ENCODE measurements at places on chromosomes 7 and 10.

DNA sequence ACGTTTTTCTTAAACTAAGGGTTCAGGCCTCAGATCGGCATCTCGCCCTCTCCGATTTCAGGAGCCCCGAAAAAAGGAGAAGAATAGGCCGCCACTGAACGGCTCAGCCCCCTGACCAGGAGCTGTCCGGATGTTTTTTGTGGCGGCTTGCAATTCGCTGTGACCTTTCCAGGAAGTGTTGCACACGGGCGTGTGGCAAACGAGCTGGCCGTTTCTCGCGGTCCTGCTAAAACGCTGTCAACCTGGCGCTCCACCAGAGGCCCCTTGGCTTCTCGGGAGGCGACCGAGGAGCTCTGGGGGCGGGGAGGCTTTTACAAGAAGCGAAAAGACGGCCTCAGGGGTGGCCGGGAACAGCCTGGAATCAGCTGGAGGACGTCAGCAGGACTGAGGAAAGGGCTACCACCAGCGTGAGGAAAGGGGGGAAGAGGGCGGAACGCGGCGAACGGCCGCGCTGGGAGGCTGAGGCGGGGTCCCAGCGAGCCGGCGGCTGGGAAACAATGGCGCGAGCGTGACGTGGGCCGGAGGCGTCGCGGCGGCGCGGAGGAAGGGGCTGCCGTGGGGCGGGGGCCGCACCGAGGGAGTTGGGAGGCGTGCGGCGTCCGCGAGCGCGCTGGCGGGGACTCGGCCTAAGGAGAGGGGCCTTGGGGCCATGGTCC, 493 bp downstream of the NT5C2 start:
- DNase-seq, result peak; percentile 31

DNA sequence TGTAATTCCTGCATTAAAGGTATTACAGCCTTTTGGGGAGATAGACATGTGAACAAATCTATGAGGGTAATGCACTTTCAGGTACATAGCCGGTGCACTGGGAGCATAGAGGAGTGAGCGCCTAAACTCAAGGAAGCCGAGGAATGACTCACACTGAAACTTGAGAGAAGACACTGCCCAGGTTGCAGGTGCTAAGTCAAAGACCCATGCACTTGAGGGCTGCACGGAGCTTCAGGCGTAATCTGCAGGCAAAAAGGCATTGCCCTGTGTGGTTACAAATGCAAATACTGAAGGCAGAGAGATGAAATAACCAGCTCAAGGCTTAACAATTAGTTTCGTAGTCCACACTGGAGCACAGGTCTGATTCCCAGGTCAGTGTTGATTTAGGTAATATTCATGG, 51.0 kb upstream of the OSBPL3 start:
- DNase-seq, result no peak

- no peak for DNase-seq
Measured at GRCh38 chr10:44650691-44651661, 260.2 kb upstream of the TMEM72 start.

GRCh38 chr7:155725006-155725355, 80.5 kb downstream of the RBM33 start:
- DNase-seq, result no peak

DNA sequence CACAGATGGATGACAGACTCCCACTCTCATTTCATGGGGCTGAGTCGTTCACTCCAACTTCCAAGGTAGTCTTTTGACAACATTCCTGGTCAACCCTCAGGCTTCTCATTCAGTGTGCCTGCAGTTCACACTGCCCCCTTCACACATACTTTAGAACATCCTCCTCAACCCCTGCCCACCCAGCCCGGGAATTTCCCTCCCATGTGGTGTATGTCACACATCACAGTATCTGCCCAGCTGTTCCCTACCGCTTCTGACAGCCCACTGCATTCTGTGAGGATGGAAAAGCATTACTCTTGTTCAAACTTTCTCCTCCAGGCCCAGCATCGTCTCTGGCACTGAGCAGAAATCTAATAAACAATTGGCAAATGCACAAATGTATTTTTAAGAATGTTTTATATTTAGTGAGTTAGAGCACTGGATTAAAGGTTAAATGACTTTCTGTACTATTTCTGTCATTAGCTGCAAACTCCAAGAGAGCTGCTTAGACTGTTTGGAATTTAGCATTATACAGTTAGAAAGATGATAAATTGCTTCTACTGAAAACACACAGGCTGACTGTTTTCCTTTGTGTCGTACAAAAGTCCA, 110.4 kb downstream of the SFMBT2 start:
- no peak for DNase-seq

DNA sequence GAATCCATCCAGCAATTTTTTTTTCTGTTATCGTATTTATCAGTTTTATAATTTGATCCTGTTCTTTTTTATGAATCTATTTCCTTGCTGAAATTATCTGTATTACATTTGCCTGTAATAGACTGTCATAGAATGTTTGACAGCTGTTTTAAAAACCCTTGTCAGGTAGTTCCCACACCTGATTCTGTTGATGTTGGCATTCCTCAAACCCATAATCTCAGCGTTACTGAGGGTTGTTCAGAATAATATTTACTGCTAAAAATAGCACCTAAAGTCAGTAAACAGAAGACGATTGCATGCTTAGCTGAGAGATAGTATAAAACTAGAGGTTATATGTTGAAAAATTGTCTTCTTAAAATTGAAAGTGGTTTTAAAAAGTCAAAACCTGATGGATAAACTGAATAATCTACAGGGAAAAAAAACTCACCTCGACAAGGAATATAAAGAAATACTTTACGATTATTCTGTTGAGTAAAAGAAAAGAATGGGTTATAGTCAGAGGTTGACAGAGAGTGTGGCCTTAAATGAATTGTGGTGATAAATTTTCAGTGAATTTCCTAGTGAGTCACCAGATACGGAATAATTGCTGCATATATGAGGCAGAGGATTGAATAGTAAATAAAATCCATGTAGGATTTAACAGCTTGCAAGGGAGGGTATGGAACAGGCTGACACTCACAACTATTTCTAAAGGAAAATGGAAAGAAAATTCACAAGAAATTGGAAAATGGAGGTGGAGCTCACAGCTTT, 824.1 kb upstream of the IGFBP3 start:
- DNase-seq, result no peak

DNA sequence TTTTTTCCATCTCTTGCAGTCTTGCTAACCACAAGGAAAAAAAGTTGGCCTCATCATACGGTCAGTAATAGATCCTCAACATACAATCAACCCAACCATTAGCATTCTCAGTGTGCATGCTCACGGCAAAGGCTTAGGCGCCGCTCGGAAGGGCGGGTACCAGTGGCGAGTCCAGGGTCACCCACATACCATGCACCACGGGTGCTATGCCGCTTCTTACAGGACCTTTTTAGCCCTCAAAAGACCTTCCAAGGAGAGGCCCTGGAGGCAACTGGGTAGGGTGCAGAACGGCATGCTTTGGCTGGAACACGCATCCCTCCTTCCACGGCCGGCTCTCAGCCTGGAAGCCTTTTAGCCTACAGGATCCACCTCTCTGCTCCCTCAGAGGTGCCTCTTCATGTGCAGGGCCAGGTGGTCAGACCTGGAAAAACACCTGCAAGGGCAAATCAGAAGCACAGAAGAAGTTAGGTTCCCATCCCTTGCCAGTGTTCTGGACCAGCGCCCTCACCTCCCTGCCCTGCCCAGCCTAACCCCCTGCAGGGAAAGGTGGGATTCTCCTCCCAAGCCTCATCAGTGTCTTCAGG, 5.8 kb downstream of the KLF6 start:
- DNase-seq, result no peak

DNA sequence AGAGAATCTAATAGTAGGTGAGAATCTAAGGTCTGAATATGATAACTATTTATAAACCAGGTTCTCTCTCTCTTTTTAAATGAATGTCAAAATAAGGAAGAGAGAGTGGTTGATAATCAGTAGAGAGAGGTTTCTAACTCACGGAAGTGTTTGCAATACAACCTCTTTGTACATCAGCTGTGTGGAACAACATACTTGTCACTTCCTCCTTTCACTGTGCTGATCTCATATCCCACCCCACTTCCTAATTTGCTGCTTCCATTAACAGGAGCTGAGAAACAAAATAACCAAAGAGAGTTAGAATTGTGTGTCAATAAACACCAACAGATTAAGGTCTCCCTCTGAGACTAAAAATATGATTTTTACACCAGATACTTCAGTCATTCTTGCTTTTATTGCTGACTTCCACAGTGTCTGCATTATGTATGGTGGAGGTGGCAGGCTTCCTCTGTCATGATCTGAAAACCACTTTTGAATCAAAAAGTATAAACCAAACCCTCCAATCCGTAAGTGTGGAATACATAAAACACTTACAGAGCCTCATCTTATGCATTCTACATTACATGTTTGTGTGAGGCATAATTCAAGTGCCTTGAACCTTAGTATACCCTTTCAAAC, 25.0 kb downstream of the CACUL1 start:
- DNase-seq, result no peak

- no peak for DNase-seq
Measured at GRCh38 chr7:142345811-142346210, 88.0 kb upstream of the PRSS58 start.

- DNase-seq, result no peak
Measured at GRCh38 chr7:142508251-142508650, 241.0 kb upstream of the PRSS1 start.

DNA sequence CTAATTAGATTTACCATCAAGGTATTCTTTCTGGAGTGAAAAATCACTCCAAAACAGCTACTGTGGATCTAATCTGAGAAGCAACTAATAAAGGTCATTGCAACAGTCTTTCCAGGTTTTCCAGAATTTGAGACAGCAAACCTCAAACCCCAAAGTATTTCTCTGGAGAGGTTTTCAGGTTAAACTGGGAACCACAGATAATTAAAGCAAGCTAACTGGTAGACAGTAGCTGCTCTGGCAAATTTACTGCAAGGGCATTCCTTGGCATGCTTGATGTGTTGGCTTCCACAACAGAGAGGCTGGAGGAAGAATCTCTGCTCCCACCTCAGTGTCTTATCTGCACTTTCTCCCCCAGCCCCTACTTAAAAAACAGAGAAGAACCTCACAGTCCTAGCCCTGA, 140.0 kb upstream of the NRBF2 start:
- DNase-seq, result no peak

DNA sequence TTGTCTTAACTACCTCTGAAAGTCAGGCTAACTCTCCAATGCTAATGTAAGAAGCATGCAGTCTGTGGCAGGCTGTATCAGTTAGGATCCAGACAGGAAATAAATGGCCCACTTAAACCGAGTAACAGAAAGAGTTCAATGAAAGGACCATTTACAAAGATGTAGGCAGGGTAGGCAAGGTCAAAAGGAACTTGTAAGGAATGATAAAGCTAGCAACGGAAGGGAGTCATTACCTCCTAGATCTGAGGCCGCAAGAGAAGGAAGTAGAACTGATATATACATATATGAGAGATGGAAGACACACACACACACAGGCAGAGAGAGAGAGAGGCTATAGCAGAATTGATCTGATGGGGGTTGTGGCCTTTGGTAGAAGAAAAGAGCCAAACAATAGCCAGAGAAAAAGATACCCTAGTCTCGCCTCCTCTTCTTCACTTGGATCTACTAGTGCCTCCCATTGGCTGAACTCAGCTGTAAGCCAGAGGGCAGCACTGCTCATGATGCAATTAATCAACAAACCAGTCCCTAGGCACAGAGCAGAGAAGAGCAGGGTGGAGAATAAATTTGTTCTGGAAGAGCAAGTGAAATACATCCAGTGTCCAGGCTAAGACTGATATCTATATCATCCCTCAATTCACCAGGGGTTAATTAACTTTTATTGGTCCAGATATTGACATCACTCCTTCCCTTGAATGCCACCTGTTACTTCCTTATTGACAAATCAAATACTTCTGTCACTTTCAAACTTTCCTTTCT, 91.2 kb downstream of the LSMEM1 start:
- no peak for DNase-seq

- DNase-seq, result no peak
Measured at GRCh38 chr7:100088095-100088620, 611 bp upstream of the COPS6 start.

- DNase-seq, result no peak
Measured at GRCh38 chr10:122587098-122587760, 26.7 kb downstream of the DMBT1 start.

DNA sequence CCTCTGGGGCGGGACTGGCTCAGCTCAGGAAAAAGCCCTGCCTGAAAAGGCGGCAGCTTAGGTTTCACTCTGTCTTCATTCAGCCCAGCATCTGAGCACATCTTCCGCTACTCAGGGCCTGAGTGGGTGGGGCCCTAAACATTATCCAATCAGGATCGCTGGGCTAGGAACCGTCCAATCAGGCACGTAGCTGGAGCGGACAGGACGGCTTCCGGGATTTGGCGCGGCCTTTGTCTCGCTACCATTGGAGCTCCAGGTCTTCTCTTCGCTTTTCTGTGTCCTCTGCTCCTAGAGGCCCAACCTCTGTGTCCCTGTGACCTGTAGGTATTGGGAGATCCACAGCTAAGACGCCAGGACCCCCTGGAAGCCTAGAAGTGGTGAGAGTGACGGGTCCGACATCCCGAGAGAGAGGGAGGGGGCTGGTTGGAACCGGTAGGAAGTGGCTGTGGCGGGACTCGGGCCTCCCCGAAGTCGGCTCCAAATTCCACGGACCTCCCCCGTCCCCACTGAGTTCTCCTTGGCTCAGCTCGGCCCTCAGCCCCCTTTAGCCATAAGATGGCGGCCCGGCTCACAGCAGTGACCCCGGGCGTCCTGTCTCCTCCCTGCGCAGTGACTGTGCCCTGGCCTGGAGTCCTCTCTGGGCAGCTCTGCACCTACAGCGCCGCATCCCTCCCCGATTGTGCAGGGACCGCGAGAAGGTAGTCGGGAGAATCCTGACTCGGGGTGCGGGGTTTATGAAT, 99.1 kb downstream of the ZNF680 start:
- no peak for DNase-seq

GRCh38 chr7:118731854-118732253, 507.4 kb downstream of the ANKRD7 start:
- DNase-seq, result no peak

DNA sequence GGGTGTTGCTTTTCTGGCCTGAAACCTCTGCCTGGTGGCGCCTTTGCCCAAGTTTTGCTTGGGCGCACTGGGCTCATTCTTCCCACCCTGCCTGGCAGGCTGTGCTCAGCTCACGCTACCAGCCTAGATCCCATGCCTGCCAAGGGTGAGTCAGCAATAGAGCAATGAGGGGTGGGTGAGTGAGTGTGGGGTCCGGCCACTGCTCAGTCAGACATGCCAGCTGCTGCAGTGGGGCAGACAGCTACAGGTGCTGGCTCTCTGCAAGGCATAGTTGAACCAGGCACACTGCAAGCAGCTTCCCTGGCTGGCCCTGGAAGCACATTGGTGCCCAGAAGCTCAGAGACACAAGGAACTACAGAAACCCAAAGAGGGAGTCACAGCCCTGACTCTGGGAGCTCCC, 680.9 kb upstream of the LRRTM3 start:
- no peak for DNase-seq

DNA sequence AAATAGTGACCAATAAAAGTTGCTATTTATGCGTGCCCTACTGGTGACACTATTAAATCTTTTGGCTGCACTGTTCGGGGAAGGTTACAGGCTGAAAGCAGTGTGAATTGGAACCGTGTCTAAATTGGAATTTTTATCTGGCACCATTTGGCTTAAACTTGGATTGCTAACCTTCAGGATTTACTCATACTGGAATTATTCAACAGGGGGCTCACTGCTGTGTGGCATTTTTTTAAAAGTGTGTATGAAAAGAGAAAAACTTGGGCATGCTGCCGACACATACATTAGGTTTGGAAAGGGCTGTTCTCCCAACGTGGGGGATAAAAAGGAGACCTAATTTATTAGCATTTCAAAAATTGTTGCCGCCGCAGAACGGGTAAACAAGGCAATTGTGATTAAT, 537.9 kb upstream of the MGMT start:
- no peak for DNase-seq

- DNase-seq, result no peak
Measured at GRCh38 chr10:12822126-12822892, 179.2 kb downstream of the CCDC3 start.
